C1 segment of cervical spinal cord (tissue), 14 donors: ENCODE measurements at places on chromosomes 16 and 17.

DNA sequence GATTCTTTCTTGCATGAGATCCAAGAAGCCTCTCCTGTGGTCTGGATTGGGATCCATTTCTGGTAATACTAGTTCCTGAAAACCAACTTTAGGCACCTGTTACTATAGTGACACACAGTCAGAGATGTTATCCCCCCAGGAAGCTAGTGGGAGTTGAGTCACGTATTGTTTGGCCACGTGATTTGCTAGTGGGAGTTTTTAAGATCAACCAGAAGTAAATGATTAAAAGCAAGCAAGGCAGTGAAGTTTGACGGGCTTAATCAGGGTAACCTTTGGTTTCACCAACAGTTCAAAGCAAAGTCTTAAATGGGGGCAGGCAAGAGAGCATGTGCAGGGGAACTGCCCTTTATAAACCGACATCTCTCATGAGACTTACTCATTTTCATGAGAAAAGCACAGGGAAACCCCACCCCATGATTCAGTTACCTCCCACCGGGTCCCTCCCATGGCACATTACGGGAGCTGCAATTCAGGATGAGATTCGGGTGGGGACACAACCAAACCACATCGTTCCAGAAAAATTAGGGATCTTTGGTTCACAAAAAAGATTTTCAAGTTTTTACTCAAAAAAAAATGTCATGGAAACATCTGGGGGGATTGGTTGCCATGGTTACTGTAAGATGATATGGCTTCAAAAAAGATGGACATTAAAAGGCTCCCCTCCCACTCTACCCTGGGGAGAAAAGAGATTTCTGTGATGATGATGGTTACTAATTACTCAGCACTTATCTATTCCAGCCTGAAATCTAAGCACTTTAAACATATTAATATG lies 483.1 kb upstream of the ERCC4 start:
- DNase-seq: no peak

DNA sequence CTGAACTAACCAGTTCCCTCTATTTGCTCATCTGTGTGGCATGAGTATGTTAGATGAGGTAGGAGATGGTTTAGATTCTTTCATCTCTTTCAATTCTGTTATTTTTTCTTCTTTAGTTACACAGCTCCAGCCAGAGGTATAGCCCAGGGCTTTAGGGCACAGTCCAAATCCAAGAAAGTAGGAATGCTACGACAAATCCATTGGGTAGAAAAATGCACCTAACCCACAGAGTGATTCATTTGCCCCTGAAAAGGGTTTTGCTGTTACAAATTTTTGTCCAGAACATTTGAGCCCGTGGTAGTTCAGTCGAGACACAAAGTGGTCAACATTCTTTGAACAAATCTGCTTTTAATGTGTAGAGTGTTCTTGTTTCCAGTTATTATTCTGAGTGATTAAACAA lies 250.7 kb downstream of the HS3ST3A1 start:
- DNase-seq: no peak

DNA sequence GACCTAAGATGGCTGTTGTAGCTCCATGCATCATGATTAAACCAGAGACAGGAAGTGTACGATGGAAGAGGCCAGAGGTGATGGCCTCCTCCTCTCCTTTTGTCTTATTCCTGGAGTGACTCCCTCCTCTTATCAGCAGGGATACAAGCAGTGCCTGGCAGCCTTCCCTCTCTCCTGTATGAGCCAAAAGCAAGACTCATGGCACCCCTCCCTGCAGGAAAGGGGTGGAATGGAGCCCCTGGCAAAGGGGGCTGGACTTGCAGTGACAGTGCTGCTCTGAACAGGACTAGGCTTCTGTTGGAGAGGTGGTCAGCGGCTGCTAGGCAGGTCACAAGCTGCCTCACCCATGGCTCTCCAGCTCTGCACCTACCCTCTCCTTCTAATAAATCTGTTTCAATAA lies 8.4 kb downstream of the TXNL4B start:
- no peak for DNase-seq

DNA sequence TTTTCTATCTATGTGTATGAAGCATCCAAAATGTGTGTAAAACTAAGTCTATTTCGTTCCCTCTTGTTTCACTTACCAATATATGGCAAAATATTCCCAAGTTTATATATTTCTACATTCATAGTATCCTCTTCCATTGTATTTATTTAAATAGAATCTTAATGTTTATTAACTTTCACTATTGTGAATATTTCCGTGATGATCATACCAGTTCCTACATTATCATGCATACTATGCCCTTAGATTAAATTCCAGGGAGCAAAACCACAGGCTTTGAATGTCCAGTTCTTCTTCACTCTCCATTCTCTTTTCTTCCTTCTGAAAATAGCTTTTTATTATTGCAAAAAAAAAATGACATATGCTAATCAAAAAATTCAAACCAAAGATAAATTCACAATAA lies 4.0 kb downstream of the MAP2K6 start:
- DNase-seq: no peak
